Tongue (tissue), 3 donors: ENCODE measurements at places on chromosomes 5 and 9.

- peak; percentile 40 for DNase-seq
Measured at GRCh38 chr5:81795666-81796065, 44.8 kb upstream of the SSBP2 start.

DNA sequence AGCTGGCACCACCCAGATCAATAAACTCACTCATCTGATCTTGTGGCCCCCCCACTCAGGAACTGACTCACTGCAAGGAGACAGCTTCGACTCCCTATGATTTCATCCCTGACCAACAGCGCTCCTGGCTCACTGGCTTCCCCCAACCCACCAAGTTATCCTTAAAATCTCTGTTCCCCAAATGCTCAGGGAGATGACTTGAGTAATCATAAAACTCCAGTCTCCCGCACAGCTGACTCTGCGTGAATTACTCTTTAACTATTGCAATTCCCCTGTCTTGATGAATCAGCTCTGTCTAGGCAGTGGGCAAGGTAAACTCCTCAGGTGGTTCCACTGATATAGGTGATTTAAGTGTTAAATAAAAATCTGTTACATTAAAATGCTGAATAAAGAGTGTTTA is 1.9 kb upstream of the TRIM32 start:
- no peak for DNase-seq

GRCh38 chr5:37071901-37072581 is 177.1 kb downstream of the CPLANE1 start:
- peak; percentile 17 for DNase-seq

DNA sequence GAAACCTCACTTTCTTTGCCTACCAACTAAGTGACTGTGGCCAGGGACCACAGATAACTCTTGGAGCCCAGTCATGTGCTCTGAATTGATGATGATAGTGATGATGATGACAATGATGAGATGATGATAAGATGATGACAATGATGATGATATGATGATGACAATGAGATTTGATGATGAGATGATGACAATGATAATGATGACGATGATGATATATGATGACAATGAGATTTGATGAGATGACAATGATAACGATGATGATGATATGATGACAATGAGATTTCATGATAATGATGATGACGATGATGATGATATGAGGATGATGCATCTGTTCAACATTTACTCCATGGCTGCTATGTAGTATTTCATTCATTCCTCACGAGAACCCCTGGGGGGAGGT is 213.0 kb downstream of the ERCC6L2 start:
- DNase-seq: no peak

DNA sequence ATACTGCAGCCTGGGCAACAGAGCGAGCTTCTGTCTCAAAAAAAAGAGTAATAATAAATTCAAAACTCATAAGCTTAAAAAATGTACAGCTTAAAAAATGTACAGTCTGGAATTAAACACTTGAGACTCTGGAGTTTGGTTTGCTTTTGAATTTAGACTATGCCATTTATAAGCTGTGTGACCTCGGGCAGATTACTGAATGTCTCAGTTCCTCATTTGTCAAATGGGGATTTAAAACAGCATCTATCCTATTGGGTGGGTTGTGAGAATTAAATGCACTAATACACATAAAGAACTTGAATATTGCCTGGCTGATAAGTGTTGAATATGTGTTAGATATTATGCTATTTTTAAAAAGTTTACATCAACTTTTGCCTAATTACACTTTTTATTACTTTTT is 98.4 kb downstream of the SCAMP1 start:
- DNase-seq: no peak

DNA sequence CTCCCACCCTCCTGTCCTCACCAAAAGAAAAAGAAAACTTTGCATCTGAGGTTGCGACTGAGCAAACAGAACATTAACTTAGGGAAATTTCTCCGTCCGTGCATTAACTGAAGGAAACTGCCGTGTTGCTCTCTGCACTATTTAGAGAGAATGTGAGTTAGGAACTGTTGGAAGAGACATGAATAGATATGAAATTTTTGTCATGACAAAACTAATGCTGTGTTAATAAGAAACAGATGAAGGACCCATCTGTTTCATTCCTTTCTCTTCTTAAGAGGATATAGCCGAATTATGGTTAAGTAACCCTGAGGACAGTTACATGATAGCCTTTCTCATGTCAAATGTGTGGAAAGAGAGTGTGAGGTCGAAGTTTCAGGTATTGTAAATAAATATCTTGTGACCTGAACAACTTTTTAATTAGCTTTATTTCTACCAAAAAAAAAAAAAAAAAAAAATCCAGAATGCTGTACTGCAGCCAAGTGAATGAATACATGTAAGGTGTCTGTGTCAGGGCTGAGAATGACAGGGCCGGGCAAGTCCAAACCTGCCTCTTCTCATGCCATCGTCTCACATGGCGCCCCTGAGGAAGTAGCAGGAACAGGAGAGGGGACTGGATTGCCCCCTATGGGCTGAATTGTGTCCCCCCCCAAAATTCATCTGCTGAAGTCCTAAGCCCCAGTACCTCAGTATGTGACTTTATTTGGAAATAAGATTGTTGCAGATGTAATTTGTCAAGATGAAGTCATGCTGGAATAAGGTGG is 35.6 kb upstream of the ANKRD33B start:
- DNase-seq: no peak

GRCh38 chr5:159156426-159157238 is 52.7 kb downstream of the RNF145 start:
- peak; percentile 86 for DNase-seq

DNA sequence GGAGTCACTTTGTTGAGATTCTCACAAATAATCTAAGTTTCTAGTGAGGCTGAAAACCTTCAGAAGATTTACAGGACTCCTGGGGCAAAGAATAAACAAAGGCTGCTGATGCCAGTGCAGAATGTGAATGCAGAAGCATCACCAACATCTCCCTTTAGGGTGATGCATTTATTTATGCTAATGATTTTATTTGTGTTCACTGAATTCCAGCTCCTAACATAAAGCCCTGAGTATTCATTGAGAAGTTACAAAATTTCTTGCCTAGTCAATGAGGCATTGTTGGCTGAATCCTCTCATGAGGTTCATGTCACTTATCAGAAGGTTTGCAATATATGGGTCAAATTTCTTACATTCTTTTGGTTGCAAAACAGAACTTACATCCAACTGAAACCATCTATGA is 70.0 kb downstream of the GRIN3A start:
- no peak for DNase-seq

DNA sequence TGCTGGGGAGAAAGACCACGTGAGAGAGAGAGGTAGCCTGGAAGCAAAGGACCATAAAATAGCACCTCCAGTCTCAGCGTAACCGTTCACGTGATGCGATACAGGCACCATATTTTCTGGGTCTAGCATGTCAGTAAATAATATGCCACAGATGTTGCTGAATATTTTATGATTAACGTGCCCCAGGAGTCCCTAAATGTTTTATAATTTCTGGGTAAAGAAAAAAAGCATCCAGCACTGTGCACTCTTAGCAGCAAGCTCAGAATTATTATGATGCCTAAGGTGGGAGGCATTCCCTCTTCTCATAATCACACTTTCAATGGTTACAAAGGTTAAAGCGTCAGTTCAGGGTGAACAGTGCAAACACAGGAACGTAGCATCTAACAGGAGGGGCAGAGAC is 121.8 kb downstream of the CAVIN4 start:
- DNase-seq: no peak

GRCh38 chr5:88021141-88021540 is 247.5 kb downstream of the TMEM161B start:
- no peak for DNase-seq

DNA sequence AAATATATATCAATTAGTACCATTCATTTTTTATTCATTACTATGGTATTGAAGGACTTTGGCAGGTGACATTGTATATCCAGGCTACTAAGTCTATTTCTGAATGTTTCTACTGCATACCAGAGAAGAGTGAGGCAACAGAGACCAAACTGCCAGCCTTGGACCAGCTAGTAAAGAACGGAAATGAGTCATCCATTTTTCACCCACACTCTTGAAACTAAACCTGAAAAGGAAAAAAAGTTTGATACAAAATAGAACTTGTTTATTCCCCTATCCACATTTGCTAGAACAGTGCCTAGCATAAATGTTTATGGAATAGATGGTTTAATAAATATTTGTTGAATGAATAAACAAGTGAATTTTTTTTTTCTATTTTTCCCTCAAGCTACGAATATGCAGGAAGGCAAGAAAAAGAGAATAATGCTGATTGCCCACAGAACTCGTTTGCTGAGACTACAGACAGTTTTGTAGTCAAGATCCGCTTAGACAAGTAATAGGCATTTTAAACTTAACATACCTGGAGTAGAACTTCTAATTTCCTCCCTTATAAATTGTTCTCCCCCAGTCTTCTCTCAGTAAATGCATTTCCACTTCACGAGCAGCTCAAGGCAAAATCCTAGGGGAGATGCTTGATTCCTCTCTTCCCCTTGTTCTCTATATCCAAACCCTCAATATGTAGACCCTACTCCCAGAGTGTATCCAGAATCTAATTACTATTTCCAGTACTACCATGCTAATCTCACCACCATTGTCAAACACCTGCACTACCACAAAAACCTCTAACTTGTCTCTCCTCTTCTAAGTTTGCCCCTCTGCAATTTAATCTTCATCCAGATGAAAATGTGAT is 146.2 kb upstream of the RASA1 start:
- DNase-seq: no peak

DNA sequence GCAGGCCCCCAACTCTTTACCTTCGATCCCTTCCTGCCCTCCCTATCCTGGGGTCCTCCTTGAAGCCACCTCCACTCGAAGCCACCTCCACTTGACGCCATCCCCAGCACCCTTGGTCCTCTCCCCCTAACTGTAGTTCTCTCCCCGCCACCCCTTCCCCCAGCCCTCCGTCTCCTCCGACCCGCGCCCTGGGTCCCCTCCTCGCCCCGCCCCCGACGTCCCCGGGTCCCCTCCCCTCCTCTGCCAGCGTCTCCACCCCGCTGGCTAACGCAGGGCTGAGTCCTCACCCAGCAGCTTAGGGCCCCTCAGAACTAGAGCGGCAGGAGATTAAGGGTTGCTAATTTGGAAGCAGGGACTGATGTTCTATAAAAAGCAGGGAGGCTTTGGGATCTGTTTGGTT is 30.6 kb upstream of the ANKRD33B start:
- peak; percentile 48 for DNase-seq

DNA sequence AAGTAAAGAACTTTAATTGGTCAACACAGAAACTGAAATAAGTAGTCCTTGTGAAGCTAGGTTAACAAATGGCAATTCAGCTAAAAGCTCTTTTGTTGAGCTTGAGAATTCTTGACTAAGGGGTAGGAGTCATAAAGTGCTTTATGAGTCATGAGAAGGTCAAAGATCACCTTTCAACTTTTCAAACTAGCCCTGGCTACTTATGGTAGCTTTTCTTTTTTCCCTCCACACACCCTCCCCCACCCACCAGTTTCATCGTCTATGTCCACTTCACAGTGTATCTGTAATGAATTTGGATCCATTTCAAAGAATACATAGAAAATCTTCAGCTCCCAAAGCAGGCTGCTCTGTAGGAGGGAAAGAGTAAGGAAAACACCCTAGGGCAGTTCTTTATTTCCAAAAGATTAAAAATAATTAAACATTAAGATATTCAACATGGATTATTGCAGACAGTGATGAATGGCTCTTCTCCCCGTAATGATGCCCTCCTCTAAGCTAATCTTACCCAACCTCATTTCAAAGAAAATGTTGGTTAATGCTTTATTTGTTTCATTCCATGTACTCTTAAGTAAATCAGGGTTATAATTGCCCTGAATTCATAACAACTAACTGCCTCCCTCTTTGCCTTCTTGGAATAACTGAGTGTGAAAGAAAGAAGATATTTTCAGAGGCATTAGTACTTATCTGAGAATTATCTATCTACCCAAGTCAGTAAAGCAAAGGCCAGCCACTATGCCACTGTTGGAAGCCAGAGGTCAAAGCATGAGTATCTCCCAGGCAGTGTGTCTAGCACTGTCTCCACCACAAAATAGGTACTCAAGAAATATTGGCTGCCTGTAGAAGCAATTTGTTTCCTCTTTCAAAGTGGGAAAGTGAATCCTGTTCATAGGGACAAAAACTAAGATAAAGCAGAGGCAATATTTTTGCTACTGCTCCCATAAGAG is 290.6 kb downstream of the PIK3R1 start:
- no peak for DNase-seq

DNA sequence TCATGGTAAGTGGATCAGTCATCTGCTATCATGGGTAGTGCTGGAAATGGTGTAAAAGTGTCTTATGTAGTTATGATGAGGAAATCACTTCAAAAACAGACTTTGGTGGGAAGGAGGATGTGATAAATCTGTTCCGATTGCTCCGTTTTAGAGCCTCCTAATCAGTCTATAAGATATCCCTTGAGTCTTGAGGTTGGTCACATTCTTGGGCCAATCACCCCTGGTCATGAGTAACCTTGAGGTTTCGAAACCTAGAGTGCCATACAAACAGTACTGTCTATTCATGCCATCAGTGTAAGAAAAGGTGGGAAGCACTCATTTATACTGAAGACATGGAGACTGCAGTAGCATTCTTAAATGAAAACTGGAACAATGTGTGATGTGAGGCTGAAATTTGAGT is 45.8 kb downstream of the LRRTM2 start:
- no peak for DNase-seq

GRCh38 chr5:130323804-130324454 is 419.7 kb downstream of the CHSY3 start:
- no peak for DNase-seq

- DNase-seq: no peak
Measured at GRCh38 chr9:135708164-135708563, 6.2 kb downstream of the KCNT1 start.

DNA sequence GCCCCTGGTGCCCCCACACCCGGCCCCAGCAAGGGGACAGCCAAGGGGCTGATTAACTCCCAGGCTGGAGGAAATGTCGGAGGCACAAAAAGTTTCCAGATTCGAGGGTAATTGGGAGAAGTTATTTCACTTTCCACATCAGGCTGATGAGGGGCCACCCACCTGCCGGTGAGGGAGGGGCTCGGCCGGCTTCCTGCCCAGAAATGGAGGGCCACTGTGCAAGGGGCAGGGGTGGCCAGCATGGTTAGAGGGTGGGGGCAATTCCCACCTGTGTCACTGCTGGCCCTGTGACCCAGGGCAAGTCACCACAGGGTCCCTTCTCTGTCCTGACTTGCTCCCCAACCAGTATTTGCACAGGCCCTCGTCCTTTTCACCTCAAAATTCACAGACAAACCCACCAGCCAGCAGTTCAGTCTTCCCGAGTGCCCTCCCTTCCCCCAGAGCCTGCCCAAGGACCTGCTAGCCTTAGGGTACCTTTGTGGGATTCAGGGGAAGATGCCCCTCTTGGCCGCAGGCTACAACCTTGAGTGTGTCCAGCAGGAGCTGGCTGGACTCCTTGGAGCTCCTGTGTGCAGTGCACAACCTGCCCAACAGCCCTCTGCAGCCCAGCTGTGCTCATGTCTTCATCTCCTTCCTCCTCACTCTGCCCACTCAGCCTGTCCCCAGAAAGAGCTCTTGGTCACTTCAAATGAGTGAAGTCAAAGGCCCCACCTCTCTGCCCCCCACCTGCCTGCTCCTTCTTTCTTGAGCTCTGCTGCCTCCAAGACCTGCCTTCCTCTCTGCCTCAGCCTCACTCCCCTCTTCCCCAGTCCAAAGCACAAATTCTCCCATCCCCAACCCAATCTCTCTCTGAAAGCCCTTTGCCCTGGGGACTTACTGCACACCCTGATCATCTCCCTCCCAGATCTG is 130.5 kb downstream of the BARX1 start:
- no peak for DNase-seq

- DNase-seq: no peak
Measured at GRCh38 chr5:122164831-122165558, 35.6 kb downstream of the ZNF474 start.
